CD4-positive, alpha-beta T cell treated with Interleukin-15 for 4 hours (primary cell): ENCODE measurements at places on chromosomes 1 and 21.
A peak's percentile ranks its signal among the peaks of the same experiment; 100 is the strongest.

DNA sequence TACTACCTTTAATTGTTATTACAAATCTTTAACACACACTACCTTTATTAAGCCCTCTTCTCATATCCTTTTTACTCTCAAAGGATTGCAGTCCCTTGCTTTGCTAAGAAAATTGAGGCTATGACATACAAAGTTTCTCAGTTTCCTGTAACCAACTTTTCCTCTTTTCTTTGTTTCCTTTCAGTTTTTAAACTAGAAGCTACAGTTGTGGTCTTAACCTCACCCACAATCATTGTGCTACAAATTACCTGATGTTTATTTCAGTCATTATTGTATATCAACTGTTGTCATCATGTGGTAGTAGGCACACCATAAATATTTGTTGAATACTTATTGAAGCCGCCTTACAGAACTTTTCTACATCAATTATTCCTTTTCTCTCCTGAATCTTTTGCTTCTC lies 51.8 kb downstream of the SLAMF6 start:
- no peak for DNase-seq

GRCh38 chr1:44604157-44604955 lies 69.9 kb downstream of the TMEM53 start:
- DNase-seq = no peak

- no peak for DNase-seq
These were observed 801 bp downstream of the RSPO1 start for GRCh38 chr1:37633938-37634243.

GRCh38 chr1:43147625-43148327 lies 24.3 kb downstream of the EBNA1BP2 start:
- DNase-seq = no peak

DNA sequence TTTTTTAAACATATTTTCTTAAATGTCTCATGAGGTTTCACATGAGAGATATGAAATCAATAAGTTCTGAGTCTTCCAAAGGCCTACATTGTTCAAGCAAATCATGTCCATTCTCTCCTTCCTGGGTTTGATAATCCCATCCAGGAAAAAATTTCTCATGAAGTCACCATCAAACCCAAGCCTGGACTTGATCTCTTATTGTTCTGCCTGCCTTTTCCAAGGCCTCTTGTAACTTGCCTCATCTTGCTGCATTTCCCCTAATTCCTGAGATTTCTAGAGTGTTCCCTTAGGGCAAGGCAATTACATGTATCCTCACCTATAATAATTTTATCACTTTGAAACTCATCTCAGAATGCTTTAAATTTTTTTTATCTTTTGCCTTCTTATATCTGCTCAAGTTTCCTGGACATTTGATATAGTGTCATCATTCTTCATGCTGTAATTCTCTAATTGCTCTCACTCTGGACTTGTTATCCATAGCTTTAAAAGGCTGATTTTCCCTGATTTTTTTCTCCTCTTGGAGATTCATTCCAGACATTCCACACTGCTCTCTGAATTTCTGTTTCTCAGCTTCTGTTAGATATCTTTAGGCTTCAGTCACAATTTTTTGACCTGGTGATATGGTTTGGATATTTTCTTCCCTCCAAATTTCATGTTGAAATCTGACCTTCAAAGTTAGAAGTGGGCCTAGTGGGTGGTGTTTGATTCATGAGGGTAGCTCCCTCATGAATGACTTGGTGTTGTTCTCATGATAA lies 126.4 kb downstream of the LRRC7 start:
- no peak for DNase-seq

DNA sequence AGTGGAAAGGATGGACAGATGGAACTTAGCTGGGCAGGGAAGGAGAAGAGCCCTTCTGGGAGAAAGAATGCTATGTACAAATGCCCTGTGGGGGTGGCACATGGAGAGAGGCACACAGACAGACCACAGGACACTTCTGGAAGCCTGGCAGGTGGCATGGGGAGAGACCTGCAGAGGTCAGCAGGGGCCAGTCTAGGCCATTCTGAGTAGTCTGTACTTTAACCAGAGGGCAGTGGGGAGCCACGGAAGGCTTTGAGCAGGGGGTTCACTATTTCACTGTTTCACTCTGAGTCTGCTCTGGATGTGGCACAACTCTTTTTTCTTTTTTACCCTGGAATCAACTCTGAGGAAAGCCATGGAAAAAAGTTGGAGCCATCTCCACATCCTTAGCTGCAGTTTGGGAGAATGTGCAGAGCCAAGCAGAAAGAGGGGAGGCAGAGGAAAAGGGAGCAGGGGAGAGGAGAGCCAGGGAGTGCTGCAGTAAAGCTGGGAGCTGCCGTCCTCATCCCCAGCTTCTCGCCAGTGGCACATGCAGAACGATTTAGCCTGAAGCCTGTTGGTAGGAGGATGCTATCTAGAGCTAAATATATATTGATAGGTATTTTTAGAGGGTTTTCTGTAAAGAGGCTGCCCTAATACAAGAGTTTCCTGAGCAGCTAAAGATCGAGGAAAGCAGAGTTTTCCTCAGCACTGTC lies 34.0 kb downstream of the CACNA1E start:
- DNase-seq = no peak

- no peak for DNase-seq
These were observed 253.9 kb downstream of the DUSP10 start for GRCh38 chr1:221487781-221488524.

GRCh38 chr1:204545202-204545601 lies 29.0 kb downstream of the MDM4 start:
- no peak for DNase-seq

- no peak for DNase-seq
These were observed 15.2 kb downstream of the SAMD11 start for GRCh38 chr1:938711-939489.

- DNase-seq = no peak
These were observed 51.3 kb downstream of the KCND3 start for GRCh38 chr1:111938123-111938522.

DNA sequence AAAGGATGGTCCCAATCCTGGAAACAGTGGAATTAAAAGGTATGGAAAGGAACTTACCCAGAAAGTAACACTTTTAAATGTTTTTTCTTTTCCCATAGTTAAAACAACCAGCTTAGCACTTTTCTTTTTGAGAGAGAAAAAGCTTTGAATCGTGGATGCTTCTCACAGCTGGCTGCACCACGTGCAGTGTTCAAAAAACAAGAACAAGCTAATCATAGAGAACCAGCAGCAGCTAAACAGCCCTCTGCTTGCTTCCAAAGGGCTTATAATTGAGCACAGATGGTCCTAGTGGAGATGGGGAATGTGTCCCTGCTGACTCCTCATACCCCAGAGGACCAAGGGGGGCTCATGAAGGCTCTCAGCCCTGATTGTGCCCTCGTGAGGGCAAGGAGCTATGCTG lies 26.4 kb downstream of the UTP25 start:
- DNase-seq = no peak

DNA sequence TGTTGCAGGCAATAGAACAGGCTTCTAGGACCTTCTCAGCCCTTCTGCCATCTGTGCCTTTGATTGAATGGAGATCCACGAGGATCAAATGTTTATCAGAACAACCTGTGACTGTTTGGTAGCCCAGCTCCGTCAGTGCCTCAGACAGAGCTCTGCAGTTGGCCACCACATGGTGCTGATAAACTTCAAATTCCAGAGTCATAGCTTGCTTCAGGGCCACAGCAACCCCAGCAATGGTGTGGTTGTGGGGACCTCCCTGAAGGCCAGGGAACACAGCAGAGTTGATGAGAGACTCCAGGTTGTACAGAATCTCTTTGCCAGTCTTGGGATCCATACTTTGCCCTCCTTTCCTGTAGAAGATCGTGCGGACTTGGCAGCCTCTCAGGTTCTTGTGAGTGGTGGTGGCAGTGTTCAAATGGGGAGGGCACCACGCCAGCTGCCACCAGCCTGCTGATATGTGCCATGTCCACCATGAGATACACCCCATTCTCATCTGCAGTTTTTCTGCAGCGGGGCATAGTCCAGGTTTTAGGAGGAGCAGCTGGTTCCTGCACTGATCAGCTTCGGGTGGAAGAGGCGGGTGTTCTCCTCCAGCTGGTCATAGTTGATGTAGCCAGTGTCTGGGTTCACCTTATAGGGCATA lies 82.9 kb upstream of the ARTN start:
- DNase-seq = no peak

GRCh38 chr1:51442198-51442597 lies 76.9 kb downstream of the EPS15 start:
- DNase-seq = peak; percentile 16

DNA sequence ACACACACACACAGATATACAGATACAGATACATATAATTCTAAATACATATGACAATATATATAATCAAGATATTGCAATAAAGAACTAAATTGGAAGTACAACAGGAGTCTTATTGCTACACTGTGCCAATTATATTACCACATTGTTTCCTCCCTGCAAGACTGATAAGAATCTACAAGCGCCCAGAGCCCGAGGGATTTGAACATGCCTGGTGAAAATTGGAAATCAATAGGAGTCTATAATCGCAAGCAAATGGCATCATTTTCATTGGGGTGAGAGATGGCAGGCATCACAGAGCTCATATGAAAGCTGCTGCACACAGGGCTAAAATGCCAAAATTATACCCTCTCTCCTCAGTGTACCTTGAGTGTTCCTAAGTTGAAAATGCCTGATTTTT lies 152.9 kb upstream of the PTBP2 start:
- no peak for DNase-seq

GRCh38 chr1:58883888-58884482 lies 100.1 kb upstream of the JUN start:
- DNase-seq = no peak

GRCh38 chr1:7172804-7173203 lies 387.6 kb downstream of the CAMTA1 start:
- no peak for DNase-seq

DNA sequence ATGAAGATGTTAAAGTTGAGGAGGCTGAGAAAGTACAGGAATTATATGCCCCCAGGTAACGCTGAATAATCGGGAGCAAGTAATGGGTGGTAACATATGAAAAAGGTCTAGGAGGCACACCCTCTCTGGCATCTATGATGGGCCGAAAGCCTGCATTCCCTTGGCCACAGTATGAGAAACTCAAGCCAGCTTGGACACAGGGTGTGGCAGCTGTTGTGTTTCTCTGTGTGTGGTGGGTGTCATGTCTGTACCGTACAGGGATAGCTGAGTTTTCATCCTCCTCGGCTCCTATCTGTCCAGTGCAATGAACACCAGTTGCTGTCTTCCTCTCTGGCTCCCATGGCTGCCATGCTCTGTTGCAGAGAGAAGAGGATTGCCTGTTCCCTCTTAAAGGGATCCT lies 32.9 kb downstream of the NBPF3 start:
- DNase-seq = no peak

- no peak for DNase-seq
These were observed 19.6 kb upstream of the SLC26A9 start for GRCh38 chr1:205962821-205963221.

DNA sequence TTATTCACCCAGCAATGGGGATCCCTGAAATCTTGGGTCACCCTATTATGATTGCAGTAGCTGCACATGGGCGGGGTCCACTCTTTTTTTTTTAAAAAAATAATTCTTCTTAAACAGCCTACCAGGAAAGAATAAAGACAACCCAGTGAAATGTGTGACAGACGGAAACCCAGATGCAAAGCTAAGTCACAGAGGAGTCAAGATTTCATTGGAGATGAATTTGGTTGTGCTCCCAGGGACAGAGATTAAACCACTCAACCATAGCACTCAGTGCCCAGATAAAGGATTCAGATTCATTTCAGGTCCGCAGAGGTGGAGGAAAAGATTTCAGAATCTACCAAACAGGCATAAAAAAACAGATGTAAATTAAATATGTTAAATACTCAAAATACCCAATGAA lies 583.5 kb upstream of the ZP4 start:
- DNase-seq = no peak

DNA sequence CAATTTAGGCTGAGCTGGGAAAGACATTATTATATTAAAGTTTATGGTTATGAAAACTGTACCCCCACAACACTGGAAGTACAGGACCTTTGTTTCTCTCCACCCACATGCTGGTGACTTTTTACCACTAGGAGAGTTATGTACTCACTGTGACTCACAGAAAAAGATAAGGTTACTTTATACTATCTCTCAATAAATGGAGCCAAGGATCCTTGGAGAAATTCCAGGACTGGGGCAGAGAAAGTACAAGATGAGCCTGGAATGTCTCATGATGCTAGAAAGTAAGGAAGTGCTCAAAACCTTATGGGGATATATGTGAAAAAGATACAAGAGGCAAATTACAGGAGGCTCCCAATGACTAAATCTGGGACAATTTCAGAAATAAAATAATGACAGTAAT lies 63.9 kb upstream of the C1orf105 start:
- no peak for DNase-seq

GRCh38 chr1:89206373-89206772 lies 7.6 kb upstream of the GBP4 start:
- no peak for DNase-seq
